Stimulated activated CD4-positive, alpha-beta T cell treated with anti-CD3 and anti-CD28 coated beads, Interleukin-15, amount 100 ng/mL, for 48 hours (primary cell): ENCODE measurements at places on chromosomes 16 and 17.

GRCh38 chr16:51763072-51763661, 612.1 kb upstream of the SALL1 start:
- no peak for DNase-seq

DNA sequence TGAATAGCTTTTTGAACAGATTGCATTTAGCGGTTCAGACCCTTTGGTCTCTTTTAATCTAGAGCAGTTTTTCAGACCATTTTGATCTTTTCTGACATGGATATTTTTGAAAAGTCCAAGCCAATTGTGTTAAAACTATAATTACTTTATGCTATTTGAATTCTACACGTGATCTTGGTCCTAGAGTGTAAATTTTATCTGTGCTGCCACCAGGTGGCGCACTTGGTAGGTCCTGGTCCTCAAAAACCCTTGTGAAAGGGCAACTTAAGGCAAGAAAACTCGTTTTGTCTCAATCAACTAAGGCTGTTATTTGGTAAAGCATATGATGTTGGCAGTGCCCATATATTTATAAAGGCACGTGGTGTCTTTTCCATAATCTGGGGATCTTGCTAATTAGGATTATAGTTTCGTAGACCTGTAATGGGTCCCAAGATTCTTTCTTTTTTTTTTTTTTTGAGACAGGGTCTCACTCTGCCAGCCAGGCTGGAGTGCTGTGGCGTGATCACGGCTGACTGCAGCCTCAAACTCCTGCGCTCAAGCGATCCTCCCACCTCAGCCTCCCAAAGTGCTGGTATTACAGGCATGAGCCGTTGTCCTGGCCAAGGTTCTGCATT, 43.9 kb upstream of the TEX2 start:
- DNase-seq = peak; percentile 24

DNA sequence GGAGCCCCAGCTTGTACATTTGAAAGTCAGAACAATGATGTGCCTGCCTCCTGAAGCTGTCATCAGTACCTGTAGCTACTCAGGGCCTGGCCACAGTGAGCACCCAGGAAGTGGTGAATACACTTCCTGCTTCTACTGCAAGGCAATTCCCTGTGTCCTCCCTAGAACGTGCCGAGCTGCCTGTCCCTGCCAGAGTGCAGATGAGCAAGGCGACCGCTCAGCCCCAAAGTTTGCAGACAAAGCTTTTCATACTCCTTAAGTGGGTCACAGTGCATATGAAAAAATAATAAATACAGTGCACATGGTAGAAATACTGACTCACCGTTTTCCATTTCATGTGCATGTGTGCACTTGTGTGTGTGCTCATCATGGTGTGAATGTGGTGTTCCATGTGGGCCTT, 77.3 kb downstream of the MPRIP start:
- peak; percentile 50 for DNase-seq

DNA sequence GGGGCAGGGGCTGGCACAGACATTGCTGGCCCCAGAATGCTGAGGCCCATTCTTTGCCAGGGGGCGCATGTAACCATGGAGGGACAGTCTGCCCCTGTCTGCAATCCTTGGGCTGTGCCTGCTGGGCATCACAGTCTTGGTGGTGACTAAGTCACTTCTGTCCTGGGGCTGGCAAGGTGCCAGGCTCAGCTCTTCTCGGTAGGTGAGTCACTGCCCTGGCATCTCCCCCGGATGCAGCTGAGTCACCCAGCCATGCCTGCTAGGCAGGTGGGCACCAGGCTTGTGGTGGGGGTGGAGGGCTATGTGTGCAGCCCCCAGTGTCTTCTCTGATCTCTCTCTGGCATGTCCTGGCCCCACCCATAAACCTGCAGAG, 5.6 kb downstream of the RARA start:
- DNase-seq = peak; percentile 82

GRCh38 chr17:7219812-7220592, at the start of the genes ACADVL and DLG4:
ACADVL (plus strand) TSS chr17:7219938; CDS start chr17:7219985, 47 bp downstream.
DLG4 (minus strand) TSS chr17:7219836.
- peak; percentile 75 for DNase-seq

DNA sequence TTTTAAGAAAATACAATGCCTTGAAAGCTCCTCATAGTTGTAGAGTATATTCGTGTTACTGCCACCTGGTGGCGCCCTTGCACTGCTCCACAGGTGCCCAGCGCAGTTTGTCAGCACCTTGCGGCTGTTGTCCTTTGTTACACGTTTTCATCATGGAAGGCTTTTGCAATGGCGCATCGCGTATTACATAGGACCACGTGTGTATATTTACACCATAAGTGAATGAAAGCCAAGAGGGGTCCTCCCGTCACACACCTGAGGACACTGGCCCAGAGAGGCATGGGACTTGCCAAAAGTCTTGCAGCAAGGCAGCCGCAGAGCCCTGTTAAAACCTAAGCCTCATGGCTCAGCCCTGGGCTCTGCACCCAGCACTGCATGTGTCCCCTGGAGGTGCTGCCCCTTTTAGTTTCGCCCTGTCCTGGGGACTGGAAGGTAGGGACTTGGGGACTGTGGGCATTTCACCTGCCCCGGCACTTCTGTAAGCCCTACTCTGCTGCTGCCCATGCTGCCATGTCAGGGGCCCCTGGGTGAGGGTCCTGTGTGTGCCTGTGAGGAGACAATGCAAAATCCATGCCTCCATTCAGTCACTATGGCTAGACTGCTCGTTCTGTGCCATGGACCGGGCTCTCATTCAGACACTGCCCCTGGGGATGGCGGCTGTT, 24.3 kb downstream of the POLR3E start:
- DNase-seq = peak; percentile 50

DNA sequence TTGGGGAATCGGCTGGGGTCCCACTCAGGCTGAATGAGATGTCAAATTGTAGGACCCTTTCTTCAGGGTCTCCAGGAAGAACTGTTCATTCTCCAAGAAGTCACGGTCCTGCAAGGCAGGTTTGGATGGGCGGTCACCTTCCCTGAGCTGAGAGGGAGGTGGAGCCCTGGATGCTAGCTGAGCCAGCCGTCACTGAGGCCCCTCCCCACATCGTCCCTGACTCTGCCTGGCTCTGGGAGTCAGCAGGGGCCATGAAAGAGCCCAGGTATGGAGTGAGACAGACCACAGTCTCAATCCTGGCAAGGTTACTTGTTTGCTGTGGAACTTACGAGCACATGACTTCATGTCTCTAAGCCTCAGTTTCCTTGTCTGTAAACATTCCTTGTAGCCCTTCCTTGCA, 6.0 kb upstream of the MRPL38 start:
- no peak for DNase-seq

- no peak for DNase-seq
Observed at GRCh38 chr17:33803199-33803685, 451.8 kb upstream of the CCL2 start.

GRCh38 chr16:3857189-3858043, 23.1 kb downstream of the CREBBP start:
- DNase-seq = no peak

DNA sequence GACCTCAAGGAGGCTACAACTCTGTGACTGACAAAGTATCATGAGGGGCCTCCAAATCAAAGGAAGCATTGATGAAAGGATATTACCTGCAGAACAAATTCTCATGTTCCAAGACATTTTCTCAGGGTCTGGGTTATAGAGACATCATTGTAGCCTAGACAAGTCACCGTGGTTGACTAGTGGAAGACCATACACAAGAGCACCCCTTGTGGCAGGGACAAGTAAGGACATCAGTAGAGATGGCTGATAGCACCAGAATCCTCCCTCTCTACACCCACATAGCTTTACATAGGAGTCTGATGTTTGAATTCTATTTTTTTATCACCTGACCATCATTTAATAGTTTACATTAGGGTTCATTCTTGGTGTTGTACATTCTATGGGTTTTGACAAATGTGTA, 32.5 kb upstream of the CDH8 start:
- DNase-seq = no peak

- DNase-seq = no peak
Observed at GRCh38 chr16:77684181-77684526, 38.2 kb upstream of the NUDT7 start.

- no peak for DNase-seq
Observed at GRCh38 chr17:13806092-13806491, 204.4 kb upstream of the HS3ST3A1 start.

DNA sequence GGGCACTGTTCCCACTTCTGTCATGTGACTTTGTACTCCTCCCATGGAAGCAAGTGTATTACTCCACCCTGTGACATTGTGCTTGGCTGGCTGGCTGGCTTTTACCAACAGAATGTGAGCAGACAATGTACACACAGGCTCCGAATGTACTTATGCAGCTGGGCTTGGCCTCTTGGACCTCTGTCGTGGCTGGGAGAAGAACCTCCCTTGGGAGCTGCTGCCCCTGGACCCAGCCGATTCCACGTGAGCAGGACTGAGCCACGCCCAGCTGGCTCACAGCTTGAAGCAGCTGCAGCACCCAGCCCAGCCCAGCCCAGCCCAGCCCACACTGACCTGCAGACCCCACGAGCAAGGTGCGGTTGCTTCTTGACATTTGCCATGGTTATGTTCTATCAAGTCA, 177.5 kb downstream of the RBFOX3 start:
- no peak for DNase-seq

DNA sequence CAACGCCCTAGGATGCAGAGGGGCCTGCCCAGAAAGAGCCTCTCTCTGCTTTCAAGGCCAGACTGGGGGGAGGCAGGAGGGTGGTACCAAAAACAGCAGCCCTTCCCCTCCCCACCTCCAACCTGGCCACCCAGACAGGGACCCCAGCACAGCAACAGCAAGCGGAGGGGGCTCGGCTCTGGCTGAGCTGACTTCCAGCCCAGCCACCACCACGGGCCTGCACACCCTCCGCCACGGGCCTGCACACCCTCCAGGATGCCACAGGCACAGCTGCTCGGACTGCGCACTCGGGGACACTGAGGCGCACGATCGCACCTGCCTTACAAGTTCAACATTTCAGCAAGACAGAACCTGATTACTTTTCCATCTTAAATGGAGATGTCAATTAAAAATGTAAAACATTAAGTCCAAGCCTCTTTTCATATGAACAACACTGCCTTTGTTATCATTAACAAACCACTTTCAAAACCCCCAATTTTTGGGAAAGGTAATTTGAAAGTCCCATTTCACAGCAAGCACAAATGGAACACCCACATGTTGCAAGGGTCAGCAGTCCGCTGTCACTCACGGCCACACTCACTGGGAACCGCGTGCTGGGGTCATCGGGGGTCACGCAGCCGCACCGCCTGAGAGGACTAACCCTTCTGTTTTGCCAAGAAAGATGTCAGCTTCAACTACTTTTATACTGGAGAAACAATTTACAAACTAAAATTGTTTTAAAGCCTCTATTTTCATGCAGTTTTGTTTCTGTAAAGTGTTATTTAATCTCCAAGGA, 76.4 kb downstream of the ANKRD11 start:
- DNase-seq = no peak

GRCh38 chr16:83113811-83114210, 487.0 kb downstream of the CDH13 start:
- DNase-seq = no peak

DNA sequence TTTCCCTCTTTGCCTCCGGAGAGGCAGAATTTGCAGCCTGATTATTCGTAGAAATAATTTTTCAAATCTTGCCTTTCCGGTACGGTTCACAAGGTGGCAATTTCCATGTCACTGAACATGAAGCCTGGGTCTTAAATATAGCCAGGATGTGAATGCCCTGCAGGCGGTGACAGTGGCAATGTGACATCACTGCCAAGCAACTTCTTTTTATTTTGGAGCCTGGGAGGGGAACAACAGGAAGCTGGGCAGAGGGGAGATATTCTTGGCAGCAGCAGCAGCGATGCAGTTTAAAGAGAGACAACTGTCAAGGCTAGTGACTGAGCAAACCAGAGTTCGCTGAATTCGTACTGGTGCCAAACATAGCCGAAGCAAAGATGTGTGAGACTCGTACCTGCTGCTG, 171.1 kb downstream of the SNX29 start:
- no peak for DNase-seq

DNA sequence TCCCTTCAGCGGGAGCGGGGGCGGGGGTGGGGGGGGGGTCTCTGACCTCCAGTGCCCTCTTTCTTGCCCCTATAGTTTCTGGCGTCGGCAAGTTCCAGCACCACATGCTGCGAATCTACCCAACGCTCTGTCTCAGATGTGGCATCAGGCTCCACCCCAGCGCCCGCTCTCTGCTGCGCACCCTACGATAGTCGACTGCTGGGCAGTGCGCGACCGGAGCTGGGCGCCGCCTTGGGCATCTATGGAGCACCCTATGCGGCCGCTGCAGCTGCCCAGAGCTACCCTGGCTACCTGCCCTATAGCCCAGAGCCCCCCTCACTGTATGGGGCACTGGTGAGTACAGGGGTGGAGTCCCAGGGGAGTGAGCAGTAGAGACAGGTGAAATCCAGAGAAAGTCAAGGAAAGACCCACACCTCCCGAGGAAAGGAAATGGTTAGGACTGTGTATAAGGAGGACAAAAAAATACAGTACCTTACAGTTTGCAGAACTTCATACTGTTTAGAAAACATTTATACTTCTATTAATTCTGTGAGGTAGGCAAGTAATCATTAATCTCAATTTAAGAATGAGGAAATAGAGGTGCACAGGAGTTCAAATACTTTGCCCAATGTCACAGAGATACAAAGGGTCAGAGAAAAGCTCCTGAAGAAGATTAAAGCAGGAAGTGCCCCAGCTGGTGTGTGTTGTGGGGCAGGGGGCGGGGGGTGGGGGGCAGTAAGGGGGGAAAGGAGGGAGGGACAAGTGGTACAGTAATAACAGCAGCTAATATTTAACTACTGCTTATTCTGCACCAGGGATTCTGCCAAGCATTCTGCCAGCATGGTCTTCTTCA, 2.5 kb downstream of the IRX6 start:
- no peak for DNase-seq

GRCh38 chr17:45946841-45947256, 52.2 kb upstream of the STH start:
- DNase-seq = no peak

DNA sequence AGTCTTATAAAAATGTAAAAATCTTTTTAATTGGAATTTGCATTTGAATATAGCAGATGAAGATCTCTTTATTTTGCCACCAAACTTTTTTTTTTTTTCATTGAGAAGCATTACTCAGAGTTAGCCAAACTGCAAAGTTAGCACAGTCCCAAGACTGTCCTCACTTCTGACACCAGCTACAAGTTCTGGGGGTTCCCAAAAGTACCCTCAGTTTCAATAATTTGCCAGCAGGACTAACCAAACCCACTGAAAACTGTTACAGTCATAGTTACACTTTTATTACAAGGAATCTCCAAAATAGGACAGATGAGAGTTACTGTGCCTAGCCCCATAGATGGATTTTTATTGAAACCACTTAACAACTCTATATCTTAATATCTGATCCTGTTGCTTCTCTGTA, 144.1 kb downstream of the CHD9 start:
- no peak for DNase-seq
